ENCODE measurements at places on chromosomes 5 and 9. TPM values are rescaled to one million over a fixed set of nuclear protein-coding genes. Genes with fewer than 3 reads are reported as not detected.

Gene PKD2L2
- polyA plus RNA-seq, result 0.56 TPM

Gene CARTPT
- not detected for polyA plus RNA-seq

Gene ANKRD31
- 0.19 TPM for polyA plus RNA-seq

Gene IFNB1
- not detected for polyA plus RNA-seq

Gene RORB
- 0.11 TPM for polyA plus RNA-seq

Gene VCAN
- polyA plus RNA-seq, result 293 TPM

Gene SEMA5A
- 27.6 TPM for polyA plus RNA-seq

Gene CNTFR
- 32.2 TPM for polyA plus RNA-seq

Gene HTR1A
- not detected for polyA plus RNA-seq

Gene TUSC1
- 9.9 TPM for polyA plus RNA-seq

Gene CDKN2B-AS1
- not detected for polyA plus RNA-seq

Gene GRM6
- 0.83 TPM for polyA plus RNA-seq

Gene SLC34A3
- 1.4 TPM for polyA plus RNA-seq

Gene HSPB3
- 72.3 TPM for polyA plus RNA-seq

Gene BTNL9
- polyA plus RNA-seq, result 7.7 TPM

Gene TRIP13
- polyA plus RNA-seq, result 14.2 TPM

Gene SLCO4C1
- 1.9 TPM for polyA plus RNA-seq

Gene CDH12
- 1.8 TPM for polyA plus RNA-seq

Gene SLC22A5
- polyA plus RNA-seq, result 5.8 TPM

Gene CNOT8
- 34.1 TPM for polyA plus RNA-seq

Gene CATSPER3
- 0.42 TPM for polyA plus RNA-seq

Gene OCLN
- polyA plus RNA-seq, result 0.81 TPM
